Calu3 (cell line): ENCODE measurements at places on chromosomes 3 and 15.
A peak's percentile ranks its signal among the peaks of the same experiment; 100 is the strongest.

DNA sequence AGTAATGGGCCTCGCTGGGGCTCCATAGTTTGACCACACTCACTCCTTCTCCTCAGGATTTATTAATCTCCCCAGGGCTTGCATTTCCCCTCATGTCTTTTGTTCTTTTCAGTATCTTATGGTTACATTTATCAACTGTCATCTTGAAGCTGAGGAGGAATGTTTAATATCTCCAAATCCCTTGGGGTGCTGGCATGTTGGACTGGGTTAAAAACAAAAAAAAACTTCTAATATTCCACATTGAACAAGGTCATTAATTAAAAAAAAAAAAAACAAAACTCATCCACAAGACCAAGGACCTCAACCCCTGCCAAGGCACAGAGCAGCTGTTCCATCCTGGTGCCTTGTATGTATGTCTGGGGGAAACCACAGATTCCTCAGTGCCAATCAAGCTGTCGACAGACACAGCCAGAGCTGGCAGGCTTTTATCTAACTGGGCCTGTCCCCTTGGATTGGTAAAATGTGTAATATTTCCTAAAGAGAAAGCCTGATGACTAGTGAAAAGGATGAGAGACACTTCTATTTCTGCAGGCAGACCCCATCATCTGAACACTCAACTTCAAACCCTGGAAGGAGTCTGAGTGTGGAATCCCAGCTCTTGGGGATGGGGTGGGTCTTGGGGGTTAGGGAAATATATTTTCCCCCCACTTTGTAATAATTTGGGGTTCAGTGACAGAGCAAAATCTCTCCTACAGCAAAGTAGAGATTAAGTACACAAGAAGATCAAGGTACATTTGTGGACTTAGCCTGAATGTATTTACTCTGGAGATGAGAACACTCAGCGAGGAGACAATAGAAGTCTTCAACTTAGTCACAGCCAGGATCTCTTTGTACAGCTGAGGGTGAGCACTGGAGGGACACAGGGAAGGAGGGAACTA is 69.1 kb downstream of the TTC23 start:
- DNase-seq = no peak

DNA sequence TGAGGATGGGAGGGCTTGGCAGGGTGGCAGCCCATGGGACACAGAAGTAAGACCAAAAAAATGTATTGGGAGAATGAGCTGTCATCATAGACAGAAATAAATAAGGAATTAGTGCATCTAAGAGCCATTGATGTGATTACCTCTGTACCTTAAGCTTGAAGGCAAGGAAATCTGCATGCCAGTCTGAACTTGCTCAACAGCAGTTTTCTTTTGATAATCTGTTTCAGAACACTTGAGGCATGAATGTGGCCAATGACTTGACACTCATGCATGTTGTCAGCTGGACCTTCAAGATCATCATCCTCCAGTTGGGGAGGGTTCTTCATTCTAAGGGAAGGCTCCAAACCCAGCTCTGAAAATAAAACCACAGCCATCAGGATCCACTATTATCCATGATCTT is 148.5 kb downstream of the DCLK3 start:
- no peak for DNase-seq

- no peak for DNase-seq
These were observed 8.0 kb upstream of the KBTBD8 start for GRCh38 chr3:66989860-66990696.

- no peak for DNase-seq
These were observed 33.4 kb downstream of the FEM1B start for GRCh38 chr15:68310804-68311463.

DNA sequence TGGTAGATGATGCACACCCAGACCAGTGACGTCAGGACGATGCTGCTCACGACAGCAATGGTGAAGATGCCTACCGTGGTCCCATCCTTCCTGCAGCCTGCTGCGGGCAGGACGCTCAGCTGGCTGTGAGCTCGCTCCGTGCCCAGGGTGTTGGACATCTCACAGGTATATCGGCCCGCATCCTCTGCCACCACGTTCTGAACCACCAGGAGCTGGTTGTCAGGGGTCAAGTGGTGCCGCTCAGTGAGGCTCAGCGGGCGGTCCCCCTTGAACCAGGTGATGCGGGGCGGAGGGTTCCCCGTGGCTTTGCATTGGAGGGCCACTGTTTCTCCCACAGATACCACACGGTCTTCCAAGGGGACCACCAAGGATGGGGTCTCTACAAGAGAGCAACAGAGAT is 117.8 kb downstream of the LRIG1 start:
- no peak for DNase-seq

DNA sequence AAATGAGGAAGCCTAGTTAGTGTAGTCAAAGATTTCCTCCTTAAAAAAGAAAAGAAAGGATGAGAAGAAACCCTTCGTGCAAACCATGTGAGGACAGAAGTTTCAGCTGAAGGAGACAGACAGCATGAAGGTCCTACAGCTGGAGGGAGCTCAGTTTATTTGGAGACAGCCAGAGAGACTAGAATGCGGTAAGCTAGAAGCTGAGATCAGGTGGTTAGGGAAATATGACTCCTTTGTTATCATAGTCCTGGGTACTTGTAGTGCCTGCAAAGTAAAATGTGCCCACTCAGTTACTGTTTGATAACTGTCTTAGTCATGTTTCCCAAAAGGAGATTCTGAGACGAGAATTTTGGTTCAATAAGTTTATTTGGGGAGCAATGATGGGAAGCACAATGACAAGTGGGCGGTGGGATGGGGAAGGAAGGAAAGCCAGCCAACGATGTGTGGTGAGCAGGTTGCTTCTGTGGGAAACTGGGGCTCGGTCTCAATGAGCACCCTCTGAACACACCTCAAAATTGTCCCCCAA is 178.8 kb upstream of the SNTN start:
- DNase-seq = no peak

- no peak for DNase-seq
These were observed 102.8 kb downstream of the SNRPN start for GRCh38 chr15:25057574-25057973.

DNA sequence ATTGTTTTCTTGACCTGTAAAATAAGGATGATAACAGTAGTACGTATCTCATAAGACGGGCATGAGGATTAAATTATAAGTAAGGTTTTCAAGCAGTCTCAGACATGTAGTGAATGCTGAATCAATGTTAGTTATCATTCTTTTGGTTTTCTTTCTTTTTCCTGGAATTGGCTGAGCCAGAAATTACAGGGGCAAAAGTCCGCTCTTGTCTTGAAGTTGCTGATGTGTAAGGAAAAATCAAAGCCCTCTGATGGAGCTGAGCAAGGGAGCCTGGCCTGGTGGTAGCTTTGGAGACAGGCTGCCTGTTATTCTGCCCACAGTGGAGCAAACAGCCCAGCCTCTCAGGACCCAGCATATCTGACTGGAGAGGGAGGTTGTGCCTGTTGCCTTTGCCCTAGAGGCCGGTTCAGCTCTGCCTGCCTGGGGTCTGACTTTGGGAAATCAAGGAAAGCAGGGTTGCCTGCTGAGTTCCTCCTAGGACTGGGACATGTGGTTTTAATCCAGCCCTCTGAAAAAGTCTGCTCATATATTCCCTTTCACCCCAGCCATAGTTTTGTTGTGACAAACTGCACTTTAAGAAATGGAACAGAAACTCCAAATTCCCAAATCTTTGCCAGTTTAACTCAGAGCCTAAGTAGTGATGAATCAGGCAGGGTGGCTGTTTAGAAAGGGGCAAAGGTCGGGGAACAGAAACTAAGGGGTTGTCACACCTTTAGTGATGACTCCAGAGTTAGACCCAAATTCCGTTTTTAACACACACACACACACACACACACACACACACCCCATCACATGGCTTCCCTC is 40.1 kb downstream of the GASK1A start:
- no peak for DNase-seq

DNA sequence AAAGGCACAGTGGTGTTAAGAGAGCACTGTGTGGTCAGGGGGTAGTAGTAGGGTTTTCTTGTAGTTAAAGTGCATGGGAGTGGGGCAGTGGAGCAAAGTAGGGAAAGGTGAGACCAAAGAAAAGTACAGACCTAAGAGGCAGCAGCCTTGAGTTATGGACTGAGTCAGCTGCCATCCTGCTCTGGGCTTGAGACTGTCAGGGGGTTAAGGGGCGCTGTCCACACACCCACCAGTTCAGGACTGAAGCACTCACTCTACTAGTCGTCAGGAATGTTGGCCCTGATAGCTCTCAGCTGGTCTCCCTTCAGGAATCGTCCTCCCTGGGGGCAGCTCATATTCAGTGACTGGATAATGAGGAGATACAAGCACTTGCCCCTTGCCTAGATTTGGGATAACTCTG is 7.9 kb downstream of the CCR4 start:
- DNase-seq = no peak

- no peak for DNase-seq
These were observed 600.0 kb downstream of the ROBO1 start for GRCh38 chr3:79167651-79168416.

DNA sequence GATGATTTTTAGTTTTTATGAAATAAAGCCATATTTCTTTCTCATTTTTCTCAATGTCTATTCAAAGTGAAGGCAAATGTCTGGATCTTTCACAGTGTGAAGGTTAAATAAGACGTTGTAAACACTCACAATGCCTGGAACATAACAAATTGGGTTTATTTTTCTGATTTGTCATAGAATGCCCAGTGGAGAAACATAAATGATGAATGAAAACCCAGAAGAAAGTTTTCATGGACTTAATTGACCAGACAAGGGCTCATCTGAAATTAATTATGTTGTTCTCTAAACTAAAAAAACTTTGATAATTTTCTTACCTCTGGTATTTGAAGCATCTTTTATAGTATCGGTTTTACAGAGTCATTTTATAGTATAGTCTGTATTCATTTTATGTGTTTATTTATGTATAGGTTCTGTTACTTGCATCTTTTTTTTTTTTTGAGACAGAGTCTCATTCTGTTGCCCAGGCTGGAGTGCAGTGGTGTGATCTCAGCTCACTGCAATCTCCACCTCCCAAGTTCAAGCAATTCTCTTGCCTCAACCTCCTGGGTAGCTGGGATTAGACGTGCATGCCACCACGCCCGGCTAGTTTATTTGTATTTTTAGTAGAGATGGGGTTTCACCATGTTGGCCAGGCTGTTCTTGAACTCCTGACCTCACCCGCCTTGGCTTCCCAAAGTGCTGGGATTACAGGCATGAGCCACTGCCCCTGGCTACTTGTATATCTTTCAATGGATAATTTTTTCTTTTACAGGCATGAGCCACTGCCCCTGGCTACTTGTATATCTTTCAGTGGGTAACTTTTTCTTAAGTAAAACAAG is 15.1 kb upstream of the BNIP2 start:
- DNase-seq = no peak

DNA sequence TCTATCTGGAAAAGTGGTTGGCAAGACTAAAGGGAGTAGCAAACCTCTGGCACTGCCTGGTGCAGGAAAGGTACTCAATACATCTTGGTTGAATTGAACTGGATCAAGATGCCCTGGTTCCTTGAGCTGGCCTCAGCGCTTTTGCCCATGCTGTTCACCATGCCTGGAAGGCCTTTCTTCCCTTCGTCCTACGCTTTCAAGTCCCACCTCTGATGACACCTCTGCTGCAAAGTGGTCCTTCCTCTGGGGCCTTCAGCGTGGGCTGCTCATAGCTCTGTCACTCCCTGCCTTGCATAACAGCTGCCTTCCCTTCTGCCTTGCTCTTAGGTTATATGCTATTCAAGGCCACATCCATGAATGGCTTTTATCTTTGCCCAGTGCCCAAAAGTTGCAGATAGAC is 23.0 kb downstream of the ITGA11 start:
- DNase-seq = no peak

GRCh38 chr3:77146004-77146403 is 106.1 kb downstream of the ROBO2 start:
- no peak for DNase-seq

DNA sequence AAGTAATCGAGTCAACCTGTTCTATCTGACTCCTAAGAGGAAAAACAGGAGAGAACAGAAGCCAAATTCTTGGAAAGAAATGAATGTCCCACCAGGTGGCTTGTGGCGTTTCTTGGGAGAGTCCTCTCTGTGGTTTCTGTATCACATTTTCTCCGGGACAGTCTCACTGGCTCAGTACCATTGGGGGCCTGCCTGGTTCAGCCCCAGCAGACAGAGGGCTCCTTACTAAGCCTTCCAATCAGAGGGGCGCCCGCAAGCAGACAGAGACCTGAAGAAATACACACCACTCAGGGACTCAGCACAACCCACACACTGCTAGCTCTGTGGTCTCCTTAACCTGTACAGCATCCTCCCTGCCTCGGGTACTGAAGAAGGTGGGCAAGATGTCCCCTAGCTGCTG is 302.1 kb downstream of the TLE3 start:
- no peak for DNase-seq

GRCh38 chr15:89776274-89777072 is at the start of gene MESP2:
MESP2 (plus strand) TSS chr15:89776332; CDS start chr15:89776358, 26 bp downstream.
- peak; percentile 83 for DNase-seq

DNA sequence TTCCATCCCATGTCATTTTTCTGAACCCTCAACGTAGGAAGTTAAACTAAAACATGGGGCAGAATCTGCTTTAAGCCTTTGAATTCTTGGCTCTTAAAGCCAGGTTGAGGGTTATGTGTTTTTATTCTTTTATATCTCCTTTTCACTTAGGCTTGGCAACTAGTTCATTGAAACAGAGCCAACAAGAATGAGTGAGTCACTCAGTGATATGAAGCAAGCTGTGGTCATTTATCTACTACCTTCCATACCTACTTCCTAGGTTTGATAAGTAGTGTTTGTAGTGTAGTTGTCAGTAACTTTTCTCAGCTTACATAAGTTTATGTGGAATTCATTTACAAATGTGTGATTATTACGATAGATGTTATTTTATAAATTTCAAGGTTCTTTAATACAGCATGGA is 67.4 kb downstream of the SNRPN start:
- no peak for DNase-seq

GRCh38 chr3:52446631-52447511 is 2.0 kb upstream of the SEMA3G start:
- DNase-seq = peak; percentile 80

- no peak for DNase-seq
These were observed 317.5 kb upstream of the SLCO3A1 start for GRCh38 chr15:91535856-91536500.

GRCh38 chr15:93865586-93865985 is 365.8 kb upstream of the MCTP2 start:
- no peak for DNase-seq

DNA sequence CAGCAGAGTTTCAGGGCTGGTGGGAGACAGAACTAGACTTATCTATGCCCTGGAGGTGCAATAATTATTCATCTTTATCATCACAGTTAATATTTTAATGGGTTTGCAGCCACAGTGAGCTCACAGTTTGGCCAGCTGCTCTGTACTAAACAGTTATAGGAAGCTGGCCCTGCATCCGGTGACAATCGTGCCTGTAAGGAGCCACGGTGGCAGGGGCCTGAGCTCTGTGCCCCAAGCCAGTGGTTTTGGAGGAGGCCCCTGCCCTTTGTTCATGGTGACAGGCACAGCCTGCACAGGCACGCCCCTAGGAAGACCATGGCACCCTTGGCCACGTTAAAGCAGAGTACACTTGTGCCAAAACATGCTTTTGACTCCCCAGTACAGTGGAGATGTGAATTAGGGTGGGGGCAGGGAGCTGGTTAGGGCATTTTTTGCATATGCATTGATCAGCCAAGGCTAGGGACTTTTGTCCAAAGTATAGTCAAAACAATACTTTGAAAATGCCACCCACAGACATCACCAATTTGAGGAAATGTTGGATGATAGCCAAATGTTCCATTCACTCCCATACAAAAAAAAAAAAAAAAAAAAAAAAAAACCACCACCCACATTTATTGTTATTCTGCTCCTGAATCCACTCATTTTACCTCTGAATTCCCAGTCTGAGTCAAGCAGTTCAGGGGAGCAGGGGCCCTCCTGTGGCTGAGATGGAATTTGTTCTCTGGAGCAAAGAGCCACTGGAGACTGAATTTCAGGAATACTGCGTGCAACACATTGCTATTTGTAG is 3.4 kb upstream of the RFTN1 start:
- DNase-seq = peak; percentile 12
